Endothelial cell (in vitro differentiated cells): ENCODE measurements at places on chromosomes 5 and 9.

DNA sequence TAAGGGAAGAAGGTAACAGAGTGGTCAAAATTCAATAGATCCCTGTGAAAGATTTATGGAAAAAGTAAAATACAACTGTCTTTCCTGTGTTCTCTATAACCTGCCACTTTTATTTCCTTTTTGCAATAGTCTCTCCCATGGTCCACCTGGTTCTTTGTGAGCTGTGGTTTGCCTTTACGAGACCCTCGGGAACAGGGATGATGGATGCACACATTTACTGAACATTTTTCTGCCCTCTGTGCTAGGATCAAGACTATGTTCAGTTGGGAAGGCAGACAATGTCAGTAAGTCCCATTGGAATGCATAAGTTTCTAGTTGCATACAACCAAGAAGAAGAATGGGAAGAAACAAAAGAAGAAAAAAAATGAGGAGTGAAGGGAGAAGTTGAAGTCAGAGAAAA, 281.2 kb downstream of the TRPM3 start:
- DNase-seq, result no peak

- no peak for DNase-seq
These were observed 29.7 kb downstream of the SLC25A25 start for GRCh38 chr9:128097543-128098296.

- no peak for DNase-seq
These were observed 221.3 kb downstream of the GRIA1 start for GRCh38 chr5:153711755-153712154.

GRCh38 chr5:75964008-75964407, 119.2 kb upstream of the SV2C start:
- no peak for DNase-seq

GRCh38 chr5:12323637-12324229, 419.5 kb upstream of the CTNND2 start:
- DNase-seq, result no peak

DNA sequence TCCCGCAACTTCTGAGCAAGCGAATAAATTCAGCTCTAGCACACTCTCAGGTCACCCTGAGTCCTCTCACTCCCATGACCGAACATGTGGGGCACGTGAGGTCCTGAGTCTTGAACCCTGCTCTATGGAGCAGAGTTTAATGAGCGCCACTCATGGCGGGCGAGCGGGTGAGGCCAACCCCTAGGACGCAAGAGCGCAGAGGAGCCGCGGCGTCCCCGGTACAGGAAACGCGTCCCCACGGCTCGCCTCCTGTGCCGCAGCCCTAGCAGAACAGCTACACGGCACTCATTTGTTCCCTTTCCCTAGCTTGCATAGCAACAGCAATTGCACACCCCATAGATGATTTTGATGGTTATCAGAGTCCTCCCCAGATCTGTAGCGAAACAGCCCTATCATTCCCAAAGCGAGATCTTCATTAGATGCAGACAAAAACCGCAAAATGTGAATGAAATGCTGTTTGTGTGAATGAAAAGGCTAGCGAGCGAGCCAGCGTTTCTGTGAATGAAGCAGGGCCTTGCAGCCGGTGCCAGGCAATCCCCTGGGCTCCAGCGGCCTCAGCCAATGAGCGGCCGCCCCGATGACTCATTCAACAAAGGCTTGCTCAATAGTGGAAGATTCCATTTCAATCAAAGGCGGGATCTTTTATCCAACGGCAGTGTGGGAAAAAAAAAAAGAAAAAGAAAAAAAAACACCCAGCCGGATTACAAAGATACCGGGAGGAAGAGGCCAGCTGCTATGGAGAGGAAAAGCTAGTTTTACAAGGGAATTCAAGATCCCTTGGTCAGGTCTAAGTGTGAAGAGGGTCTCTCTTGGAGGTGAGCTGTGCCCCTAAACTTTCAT, 1.5 kb upstream of the SHC3 start:
- peak; percentile 83 for DNase-seq

DNA sequence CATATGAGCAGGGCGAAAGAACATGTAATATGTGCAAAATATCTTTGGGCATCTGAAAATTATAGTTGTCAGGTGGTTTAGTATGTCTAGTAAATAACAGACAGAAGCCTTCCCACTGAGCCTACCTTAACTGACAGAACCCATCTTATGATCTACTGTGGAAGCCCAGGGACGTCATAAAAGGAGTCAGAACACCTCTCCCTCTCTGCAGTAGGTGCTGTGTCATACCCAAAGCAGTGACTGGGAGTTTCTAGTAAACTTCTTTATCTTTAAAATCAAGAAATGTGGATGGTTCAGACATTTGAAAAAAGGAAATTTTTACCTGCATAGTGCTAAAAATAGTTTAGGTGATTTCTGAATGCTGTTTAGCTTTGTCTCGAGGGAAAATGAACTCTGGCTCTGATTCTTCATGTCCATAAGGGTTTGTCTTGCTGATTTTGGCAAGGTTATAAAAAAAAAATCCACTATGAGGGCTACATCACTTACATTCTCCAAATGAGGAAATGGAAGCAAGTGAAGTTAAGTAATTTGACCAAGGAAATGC, 104.0 kb downstream of the NUDT12 start:
- DNase-seq, result no peak

DNA sequence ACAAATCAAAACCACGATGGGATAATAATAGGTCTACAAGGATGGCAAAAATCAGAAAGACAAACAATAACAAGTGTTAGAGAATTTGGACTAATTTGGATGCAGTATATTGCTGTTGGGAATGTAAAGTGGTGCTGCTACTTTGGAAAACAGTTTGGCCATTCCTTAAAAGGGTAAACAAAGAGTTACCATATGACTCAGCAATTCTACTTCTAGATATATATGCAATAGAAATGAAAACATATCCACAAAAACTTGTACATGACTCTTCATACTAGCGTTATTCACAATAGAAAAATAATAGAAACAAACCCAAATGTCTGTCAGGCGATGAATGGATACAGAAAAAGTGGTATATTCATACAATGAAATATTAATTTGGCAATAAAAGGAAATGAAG, 58.3 kb downstream of the JAK2 start:
- DNase-seq, result no peak

- no peak for DNase-seq
These were observed 3.0 kb downstream of the FLT4 start for GRCh38 chr5:180646289-180646962.

DNA sequence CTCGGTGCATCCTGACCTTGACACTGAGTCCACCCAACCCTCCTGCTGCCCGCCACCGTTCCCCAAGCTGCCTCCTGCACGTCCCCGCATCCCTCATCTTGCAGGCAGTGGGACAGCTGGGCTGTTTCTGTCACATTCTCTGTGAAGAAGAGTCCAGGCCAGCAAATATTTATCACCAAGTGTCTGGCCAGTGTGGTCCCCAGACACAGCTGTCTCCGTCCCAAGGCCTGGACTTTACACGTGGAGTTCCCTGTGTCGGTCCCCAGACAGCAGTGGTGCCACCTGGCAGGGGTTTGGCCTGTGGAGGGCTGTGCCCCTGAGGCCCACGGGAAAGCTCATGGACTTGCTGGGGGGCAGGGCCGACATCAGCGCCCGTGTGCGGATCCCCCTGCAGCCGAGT, 9.2 kb upstream of the SLC12A7 start:
- DNase-seq, result no peak

GRCh38 chr5:30959238-30959637, 234.2 kb upstream of the CDH6 start:
- DNase-seq, result no peak

DNA sequence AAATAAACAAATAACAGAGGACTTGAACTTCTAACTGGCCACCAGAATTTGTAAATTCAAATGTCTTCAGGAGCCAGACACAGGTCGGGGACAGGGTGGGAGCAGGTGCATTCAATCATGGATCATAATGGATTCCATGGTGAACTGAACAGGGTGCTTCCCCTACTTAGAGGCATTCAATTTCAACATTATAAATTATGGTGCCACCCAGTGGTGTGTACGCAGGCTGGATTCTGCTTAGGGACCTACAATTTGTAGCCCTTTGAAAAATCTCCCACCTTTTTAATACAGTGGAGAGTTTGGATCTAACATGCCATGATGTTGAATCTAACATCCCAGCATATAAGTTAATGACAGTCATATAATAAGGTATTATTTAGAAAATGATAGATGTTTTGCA, 22.3 kb downstream of the KLF9 start:
- no peak for DNase-seq

DNA sequence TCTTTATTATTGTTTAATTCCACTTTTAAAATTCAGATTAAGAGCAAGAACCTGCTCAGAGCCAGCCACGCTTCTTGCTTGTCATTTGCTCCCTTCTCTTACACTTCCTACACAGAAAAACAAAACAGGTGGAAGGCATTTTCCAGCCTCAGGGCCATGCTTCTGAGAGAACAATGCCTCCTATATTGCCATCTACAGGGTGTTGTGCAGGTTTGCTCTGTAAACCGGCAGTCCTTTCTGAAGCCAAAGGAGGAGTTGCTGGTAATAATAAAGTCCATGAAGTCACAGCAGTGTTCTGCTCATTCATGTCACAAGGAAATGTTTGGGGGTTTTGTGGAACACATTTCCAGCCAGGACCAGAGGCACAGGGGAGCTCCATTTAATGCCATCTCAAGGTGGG, 16.1 kb upstream of the PRLR start:
- DNase-seq, result no peak
